ENCODE measurements at places on chromosomes 1 and 21.

DNA sequence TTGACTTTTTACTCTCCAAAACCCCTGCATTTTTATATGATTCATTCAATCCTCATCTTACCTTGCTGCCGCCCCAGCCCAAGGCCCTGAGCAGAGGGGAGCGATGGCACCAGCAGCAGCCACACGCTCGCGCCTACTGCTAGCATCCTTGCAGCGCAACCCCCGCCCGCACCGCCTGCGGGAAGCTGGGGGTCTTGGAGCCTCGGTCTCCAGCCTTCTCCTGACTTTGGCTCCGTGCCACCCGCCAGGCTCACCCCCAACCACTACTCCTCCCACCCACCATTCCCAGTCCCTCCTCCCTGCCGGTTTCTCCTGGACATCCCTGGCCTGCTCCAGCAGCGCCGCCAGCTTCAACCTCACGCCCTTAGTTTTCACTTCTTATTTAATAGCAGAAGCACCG lies 76.6 kb downstream of the RPE65 start:
- DNase-seq: no peak

DNA sequence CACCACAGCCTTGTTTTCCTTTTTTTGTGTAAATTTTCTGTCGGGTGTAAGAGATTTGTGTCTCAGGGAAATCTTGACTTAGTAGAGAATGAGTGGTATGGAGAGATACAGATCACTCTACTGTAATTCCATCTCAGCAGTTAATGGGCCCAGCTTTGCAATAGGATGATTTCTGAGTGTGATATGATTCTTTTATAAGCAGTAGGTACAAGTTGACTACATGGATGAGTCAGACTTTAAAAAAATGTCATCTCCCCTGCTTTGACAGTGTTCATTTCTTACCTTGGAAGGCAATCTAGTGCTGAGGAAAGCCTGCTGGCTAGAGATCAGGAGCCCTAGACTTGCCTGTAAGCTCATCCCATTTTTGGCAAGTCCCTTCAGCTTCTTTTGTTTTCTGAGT lies 261.9 kb downstream of the RYR2 start:
- no peak for DNase-seq

DNA sequence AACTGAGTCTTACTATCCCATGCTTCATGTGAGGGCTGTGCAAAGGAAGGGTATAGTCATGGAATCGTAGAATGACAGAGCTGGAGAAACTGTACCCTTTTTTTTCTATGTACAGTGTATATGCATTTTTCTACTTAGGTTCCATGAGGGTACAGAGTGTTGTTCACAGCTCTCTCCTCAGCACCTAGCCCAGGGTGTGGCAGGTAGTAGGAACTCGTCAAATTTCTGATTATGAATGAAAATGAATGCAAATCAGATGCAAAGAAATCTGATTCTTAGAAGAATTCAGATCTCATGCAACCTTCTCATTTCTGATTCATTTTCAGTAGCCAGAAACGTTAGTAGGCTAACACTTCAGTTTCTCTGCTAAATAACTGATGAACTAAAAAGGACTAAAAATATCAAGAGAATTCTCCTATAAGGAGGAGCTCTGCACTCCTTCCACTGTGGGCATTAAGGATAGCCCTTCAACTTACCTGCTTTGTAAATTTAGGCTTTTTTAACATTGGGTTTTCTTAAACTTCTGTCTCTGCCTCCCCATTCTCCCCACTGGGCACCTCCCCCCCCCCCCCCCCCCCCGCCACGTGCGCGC lies 18.0 kb upstream of the HHAT start:
- DNase-seq: no peak

- peak; percentile 93 for DNase-seq
Measured at GRCh38 chr1:243850202-243850451, at the start of gene AKT3. Gene AKT3, minus strand, starts transcription at chr1:243850243. Its CDS starts 7,073 bp downstream, at chr1:243843170.

- DNase-seq: no peak
Measured at GRCh38 chr1:226518375-226518774, 30.2 kb upstream of the STUM start.

DNA sequence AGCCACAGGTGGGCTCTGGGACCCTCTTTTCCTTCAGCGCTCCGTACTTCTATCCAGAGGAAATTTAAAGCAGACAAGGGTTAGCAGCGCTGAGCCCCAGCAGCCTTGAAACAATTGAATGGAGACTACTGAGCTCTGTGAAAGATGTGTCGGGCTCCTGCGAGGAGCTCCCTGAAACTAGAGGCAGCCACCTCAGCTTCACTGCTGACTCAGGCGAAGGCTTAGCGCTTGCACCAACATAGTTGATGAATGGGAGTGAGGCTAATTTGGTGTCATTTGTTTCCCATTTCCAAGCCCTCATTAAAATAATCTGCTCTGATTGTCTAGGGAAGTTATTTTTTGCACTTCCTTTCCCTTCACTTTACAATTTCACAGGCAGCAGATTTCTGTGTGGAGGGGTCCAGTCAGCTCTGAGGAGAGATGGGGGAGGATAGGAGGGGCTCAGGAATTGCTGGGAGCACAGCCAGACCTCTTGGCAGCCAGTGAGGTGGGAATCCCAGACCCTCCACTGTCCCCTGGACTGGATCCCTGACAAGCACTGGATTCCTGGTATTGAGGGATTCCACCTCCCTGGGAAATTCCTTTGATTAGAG lies 398.9 kb upstream of the PLXNA2 start:
- no peak for DNase-seq

DNA sequence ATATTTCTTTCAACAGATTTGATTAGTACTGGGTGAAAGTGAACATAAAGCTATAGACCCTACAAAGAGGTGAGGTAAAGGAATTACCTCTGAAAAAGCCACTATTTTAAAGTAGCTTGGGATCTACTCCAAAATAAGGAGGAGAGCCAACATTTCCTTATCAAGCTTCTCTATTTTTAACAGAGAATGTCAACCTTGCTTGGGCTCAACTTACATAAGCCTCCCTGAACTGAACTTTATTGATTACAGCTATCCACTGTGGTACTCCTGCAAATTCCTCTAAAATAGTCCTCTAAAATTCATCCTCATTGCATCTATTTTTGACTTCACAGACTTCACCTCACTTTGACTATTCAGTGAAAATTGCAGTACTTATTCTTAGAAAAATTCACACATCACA lies 10.3 kb downstream of the ZNHIT6 start:
- no peak for DNase-seq

DNA sequence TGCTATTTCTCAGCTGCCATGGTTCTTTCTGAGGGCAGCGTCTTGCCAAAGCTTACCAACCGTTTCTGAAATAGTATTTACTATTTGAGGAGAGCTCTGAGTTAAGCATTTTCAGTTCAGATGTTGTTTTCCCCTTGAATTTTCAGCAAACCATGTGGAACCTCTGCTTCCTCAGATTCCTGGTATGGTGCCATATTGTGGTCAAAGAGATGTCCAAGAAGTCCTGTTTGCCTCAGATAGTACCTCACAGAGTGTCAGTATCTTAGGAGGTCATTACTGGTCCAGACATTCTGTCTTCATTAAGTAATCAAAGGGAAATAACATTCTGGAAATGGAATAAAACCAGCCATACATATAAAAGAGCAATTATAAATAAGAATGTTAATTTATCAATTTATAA lies 36.6 kb downstream of the VANGL2 start:
- no peak for DNase-seq

DNA sequence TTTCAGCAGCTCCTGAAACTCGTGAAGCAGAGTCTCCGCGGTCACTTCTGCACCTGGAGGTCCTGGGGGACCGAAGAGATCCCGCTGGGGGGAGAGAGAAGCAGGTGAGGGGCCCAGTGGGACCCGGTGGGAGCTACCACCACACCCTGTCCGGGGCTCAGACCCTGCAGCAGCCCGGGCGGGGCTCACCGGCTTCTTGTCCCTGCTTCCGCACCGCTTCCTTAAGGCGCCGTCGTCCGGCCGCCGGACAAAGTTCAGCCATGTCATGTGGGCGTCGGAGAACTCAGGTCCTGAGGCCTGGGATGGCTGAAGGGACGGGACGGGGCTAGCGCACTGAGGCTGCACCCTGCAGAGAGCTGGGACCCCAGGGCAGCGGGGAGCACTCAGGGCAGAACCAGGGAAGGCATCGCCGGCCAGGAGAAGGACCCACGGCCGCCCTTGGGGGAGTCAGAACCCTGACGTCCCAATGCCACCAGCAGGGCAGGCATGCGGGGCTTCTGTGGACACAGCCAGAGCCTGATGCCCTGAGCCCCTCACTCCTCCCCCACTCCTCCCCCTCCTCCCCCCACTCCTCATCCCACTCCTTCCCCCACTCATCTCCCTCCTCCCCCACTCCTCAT lies 2.2 kb downstream of the C1QTNF12 start:
- DNase-seq: no peak

- no peak for DNase-seq
Measured at GRCh38 chr1:38555594-38555993, 304.0 kb downstream of the RRAGC start.

GRCh38 chr1:205661429-205662134 lies 18.7 kb downstream of the SLC45A3 start:
- DNase-seq: no peak

Measured in stimulated activated naive CD4-positive, alpha-beta T cell (primary cell).